ENCODE measurements at places on chromosomes 6 and 20.

GRCh38 chr20:61818746-61819573 lies 246.7 kb downstream of the TAF4 start:
- no peak for DNase-seq

DNA sequence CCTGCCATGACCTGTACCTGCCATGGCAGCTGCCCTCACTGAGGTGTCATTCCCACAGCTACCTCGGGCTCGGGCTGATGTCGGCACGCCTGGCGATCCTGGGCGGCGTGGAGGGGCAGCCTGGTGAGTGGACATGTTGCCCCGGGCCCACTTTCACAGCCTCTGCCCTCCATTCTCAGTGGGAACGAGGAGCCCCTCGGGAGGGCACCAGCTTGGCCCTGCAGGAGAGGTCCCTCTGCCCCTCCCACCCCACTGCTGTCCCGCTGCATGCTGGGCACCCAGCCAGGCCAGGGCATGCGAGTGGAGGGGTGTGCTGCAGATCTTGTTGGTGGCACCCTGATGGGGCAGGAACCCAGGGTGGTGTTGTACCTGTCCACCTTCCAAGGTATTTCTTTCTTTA lies 23.0 kb downstream of the ENTPD6 start:
- no peak for DNase-seq

DNA sequence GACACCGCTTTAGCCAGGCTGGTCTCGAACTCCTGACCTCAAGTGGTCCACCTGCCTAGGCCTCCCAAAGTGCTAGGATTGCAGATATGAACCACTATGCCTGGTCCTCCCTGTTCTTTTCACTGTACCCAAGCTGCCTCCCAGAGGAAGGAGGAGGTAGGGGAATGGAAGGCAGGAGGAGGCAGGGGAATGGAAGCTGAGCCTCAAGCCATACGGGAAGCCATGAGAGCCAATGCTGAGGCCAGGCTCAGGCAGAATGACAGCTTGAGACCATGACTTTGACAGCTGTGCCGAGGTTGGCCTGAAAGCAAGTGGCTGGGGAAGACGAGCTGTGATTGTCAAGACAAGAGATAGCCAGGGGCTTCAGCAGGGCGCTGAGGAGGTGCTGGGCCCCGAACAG lies 13.6 kb upstream of the ZNF335 start:
- no peak for DNase-seq

DNA sequence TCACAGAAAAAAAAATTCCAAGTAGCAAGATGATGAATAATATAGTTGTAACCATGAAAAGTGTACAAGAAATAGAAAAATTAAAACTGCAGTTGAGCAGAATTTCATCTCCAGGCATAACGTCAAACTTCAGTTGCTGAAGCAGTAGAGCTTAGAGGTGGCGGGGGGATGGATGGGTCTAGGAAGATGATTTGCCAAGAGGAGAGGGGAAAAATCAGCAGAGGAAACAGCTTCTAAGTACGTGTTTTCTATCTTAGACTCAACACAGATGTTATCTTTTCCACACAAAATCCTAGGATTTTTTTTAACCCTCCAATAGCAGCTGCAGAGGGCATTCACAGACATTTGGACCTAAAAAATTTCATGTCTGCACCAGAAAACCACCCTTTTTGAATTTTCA lies 136.0 kb downstream of the OPN5 start:
- no peak for DNase-seq

- no peak for DNase-seq
These were observed 42.1 kb downstream of the PHACTR3 start for GRCh38 chr20:59646487-59646886.

GRCh38 chr20:53493311-53493857 lies 100.3 kb downstream of the ZNF217 start:
- DNase-seq: peak; percentile 3

DNA sequence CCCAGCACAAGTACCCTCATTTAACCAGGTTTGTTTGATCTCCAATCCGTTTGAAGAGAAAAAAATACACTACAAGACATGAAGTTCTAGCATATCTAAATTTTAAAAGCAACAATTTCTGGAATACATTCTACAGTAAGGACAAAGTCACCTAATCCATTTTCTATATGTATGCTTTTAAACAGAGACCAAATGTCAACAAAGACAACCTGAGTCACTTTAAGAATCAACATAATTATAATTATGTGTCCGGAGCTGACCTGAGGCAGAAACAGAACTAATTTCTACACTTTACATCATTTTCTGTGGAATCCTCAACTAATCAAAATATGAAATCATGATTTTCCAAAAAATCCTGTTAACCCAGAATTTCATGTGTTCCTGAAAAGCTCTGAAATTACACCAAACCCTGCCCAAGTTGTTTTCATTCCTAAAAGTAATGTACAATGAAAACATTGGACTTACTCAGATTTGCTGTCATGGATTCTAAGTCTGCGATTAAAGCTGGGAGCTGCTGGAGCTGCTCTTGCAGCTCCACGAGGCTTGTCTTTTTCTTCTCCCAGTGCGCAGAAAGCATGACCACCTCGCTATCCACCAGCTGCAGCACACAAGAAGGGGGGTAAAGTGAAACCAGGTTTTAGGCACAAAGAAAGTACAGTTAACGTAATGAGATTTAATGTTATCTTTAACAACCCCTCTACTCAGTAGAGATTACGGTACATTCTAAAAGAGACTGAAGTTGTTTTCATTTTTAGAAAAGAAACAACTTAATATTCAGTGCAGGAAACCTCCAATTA lies 35.8 kb downstream of the DTNBP1 start:
- DNase-seq: no peak

GRCh38 chr6:106844930-106845329 lies 129.6 kb downstream of the CD24 start:
- no peak for DNase-seq

GRCh38 chr6:167049275-167049674 lies 50.1 kb downstream of the CEP43 start:
- DNase-seq: no peak

- no peak for DNase-seq
These were observed 4.7 kb downstream of the ZMYND8 start for GRCh38 chr20:47351643-47352331.

DNA sequence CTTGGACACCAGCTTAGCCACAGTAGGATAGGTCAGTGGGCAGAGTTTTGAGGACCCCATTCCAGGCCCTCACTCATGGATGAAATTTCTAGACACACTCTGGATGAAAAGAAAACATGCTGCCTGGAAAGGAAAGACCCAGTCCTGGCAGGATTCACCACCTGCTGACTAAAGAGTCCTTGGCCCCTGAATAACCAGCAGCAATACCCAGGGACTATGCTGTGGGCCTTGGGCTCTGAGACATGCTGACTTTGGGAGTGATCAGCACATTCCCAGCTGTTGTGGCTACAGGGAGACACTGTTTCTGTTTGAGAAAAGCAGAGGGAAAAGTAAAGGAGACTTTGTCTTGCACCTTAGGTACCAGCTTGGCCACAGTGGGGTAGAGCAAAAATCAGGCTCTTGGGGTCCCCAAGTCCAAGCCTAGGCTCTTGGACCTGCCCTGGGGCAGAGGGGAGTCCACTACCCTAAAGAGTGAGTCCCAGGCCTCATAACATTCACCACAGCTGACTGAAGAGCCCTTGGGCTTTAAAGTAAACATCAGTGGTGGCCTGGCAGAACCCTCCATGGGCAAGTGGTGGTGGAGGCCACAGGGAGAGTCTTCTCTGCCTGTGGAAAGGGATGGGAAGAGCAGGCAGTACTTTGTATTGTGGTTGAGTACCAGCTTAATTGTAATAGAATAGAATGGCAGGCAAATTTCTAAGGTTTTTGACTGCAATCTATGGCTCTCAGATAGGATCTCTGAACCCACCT lies 516.8 kb downstream of the BCKDHB start:
- DNase-seq: no peak

- DNase-seq: no peak
These were observed 18.4 kb downstream of the TENT5A start for GRCh38 chr6:81734081-81734480.

- no peak for DNase-seq
These were observed 78.5 kb downstream of the SYNDIG1 start for GRCh38 chr20:24547967-24548366.

GRCh38 chr20:61694682-61695081 lies 371.0 kb downstream of the TAF4 start:
- DNase-seq: no peak

DNA sequence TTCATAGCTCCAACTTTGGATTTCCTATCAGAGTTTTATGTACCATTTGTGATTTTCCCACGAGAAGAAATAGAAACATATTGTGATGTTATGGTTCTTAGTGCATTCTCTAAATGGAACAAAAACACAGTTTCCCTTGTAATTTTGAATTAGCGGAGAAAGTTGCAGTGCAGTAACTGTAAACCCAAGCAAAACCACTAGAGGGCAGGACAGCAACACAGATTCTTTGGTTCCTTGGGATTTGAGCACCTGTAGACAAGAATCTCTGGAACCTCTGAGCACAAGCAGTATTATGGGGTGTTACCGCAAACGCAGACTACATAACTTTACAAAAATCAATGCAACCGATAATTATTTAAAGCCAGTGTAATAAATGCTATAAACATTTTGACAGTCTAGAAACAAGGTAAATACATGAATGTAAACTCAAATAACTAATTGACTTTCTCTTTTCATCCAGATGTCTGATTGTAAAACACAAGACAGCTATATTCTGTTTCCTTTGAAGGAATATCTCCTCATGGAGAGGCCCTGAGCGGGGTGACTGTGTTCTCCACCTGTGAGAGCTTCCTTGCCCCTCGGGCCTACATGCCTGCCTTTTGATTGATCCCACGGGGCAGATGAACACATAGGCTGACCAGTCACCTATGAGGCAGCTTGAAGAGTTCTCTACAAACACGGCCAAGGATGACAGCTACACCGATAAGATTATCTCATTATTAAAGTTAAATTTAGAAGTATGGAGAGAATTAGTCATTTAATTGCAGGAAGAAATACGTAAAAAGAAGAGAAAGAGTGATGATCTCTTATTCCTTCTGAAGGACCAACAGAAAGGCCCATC lies 67.5 kb upstream of the COL21A1 start:
- no peak for DNase-seq

DNA sequence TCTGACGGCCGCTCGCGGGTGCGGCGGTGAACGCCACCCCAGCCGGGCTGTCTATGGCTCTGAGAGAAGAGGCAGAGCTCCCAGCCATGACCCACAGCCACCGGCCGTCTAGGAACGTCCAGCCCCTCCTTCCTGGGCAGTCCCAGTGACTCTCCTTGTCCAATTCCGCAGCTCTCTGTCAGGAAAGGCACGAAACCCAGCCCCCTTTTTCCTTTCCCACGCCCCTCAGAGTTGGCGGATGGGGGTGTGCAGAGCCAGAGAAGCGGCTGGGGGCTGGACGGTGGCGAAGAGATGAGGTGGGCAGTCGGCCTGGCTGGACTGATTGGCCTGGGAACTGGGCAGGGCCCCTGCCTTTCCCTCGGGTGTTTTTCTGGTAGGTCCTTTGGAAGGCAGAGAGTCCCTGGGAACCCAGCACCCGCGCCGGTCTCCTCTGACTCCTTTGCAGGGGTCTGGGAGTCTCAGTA lies 1.5 kb downstream of the EBF4 start:
- DNase-seq: no peak

DNA sequence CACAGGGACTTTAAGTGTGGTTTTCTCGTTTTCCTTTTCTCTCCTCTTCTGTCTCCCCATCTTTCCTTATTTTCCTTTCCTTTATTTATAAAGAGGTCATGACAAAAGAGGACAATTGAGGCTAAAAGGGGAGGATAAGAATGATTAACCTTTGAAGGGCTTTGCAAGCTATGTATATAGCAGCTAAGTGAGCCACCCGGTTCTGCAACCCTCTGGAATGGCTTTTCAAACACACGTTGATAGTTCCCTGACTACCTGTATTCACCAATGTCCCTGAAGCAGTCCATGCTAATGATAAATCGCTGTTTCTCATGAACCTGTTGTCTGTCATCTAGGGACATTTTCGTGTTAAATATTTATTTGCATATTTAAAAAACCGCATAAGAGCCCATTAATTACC lies 124.4 kb upstream of the RALGAPA2 start:
- DNase-seq: no peak

- no peak for DNase-seq
These were observed 24.5 kb downstream of the GABRR2 start for GRCh38 chr6:89290401-89291155.

- no peak for DNase-seq
These were observed 28.0 kb downstream of the ID4 start for GRCh38 chr6:19865178-19865577.

- no peak for DNase-seq
These were observed 31.2 kb downstream of the CITED2 start for GRCh38 chr6:139343052-139343750.

DNA sequence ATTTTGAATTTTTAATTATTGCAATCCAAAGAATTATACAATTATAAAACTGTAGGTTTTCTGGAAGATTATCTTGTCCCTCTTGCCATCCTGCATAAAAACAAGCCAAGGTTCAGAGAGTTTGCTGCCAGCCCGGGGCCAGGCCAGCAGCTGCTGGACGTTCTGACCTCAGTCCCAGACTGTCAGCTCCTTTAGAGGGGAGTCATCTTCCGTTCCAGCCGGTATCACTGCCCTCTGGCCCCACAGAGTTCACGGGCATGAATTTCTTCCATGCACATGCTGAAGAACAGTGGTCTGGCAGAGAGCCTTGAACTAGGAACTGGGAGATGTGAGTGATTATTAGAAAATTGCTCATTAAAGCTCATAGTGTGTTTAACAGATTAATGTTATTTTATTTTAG lies 130.4 kb upstream of the QKI start:
- no peak for DNase-seq

DNA sequence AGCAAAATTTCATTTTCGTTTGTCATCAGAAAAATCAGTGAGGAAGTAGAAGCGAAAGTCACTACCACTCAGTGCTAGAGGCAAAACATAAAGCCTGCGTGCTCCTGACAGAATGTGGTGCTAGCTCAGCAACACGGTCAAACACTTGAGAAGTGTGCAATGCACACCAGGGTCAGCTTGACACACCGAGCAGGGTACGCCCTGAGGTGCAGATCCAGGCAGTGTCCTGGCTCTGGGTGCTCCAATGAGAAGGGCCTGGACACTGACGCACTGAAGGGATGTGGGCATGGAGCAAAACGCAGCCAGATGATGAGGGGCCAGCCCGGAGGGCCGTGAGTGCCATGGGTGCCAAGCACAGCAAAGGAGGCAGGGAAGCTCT lies 5.9 kb downstream of the RNASET2 start:
- DNase-seq: no peak

DNA sequence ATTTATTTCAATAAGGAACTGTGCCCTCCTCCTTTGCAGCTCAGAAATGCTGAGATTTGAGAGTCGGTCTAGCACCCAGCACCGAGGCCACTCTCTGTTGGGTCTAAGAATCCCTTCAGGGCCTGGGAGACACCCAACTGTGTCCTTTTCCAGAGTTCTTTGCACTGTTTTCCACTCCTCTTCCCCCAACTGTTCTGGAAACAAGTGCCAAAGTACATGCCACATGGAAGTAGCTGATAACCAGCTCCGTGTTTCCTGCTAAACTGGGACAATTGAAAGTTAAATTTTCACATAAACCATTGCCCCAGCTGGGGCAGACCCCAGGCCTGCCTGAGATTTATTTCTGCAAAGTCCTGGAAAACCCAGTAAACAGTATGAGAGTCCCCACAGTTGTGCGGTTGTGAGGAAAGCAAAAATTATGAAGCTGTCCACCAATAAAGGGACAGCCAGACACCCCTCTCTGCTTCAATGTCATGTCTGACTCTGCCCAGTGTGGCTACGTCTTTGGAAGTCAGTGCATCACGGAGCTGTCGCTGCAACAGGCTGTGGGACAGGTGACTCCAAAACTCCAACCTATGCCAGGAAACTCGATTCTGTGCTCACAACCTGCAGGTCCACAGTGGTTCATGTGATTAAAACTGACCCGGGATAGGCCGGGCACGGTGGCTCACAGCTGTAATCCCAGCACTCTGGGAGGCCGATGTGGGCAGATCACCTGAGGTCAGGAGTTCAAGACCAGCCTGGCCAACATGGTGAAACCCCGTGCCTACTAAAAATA lies 178.0 kb upstream of the AFDN start:
- no peak for DNase-seq
